ENCODE measurements at places on chromosomes 12 and 14.
A peak's percentile ranks its signal among the peaks of the same experiment; 100 is the strongest.

GRCh38 chr12:129378496-129378895 is 525.2 kb downstream of the GLT1D1 start:
- no peak for DNase-seq

DNA sequence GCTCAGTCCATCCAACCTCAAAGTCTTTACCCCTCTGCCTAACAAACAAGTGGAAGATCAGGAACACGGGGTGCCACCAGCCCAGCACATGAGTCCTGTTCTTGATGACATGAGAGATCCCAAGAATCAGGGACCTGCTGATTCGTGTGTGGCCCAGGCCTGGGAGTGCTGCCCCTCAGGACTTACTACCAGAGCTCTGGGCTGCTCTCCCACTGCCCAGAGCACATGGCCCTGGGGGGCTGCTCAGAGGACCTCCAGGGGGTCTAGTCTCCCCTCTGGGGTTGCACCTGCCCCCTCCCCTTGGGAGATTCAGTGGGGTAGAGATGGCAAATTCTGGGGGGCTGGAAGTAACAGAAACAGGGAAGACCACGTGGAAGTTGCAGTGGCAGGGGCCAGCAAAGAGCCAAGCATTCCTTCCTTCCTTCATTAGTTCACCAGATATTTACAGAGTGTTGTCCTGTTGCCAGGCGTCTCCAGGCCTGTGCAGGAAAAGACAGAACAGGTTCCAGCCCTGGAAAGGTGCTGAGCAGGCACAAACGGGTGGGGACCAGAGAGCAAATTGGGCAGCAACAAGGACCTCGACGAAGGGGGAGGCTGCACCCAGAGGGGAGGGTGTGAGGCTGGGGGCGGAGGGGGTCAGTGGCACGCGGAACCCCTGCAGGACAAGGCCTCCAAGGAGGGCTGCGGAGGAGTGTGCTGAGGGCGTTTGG is 45.1 kb upstream of the MEG3 start:
- no peak for DNase-seq

DNA sequence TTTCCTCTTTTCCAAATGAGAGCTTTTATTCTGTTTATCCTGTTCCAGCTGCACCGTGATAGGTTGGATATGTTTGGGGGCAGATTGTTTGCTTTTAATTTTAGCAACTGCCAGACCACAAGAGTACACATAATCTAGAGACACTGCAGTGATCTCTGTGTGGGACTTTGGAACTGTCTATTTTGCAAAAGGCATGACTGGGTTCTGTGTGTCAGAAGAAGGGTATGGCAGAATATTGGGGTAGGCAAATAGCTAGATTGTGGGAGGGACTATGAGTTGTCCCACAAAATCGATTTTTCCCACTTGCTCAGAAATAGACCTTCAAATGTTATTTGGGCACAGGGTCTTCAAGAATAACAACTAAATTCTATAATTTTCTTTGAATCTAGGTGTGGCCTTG is 275.9 kb upstream of the KITLG start:
- no peak for DNase-seq

- DNase-seq = peak; percentile 92
These were observed 79.3 kb downstream of the SSPN start for GRCh38 chr12:26274441-26275312.

DNA sequence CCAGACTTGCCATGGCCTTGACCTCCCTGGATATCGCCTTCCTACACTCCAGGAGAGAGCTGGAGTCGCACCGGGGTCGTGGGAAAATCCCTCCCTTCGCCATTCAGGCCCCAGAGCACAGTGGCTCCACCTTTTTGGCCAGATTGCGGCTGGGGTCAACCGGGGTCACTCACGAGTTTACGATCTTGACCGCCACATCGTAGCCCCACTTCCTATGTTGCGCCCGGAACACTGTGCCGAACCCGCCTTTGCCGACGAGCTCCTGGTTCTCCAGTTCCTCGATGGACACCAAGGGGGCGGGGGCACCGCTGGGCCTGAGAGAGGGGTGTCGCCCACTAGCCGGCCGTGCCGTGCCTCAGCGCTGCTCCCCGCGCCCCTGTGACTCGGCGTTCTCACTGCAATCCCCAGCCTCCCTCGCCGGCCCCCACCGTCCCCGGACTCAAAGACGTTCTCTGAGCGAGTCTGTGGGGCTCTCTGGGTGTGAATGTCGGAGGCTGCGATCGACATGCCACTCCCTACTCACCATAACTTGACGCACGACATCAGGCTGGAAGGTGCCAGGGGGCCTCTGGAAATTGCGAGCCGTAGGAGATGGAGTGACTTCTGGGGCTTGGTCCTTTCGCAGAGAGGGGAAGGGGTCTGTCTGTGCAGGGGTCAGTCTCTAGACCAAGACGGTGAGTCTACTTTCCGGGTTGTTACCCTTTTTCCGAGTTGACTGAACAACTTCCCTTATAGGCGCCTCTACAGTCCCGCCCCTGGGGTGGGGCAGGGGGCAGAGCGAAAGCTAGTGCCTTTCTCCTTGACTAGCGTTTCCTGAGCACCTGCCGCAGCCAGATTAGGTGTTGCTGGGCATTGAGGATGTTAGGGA is at the start of gene RIPK3:
Gene RIPK3 (minus strand): TSS at position 708 of the 868 bp plus-strand sequence. CDS start 165 bp downstream, at position 543.
- DNase-seq = peak; percentile 23

GRCh38 chr12:57939291-57939690 is 2.1 kb upstream of the ATP23 start:
- DNase-seq = no peak

DNA sequence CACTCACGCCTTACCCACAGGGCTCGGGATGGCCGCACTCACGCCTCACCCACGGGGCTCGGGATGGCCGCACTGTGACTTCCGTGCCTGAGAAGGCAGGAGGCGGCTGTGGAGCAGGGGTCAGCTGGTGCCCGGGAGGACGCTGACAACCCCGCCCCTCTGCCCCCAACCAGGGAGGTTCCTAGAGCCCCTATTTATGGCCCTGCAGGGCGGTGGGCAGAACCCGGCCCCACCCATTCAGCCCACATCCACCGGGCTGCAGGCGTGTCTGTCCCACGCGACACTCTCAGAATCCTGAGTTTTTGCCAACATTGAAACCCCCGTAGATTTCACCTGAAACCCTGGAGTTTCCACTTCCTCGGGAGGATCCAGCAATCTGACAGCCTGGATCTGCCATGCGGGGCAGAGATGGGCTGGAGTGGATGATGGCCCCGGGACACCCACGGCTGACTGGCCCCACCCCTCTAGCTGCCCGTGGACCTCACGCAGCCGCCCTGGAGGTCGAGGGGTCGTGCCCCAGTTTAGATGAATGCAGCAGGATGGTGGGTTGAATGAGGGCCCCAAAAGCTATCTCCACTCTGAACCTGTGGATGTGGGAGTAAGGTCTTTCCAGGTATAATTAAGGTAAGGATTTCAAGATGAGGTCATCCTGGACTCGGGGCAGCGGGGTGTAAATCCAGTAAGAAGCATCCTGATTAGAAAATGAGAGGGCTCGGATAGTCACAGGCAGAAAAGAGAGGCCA is 20.4 kb downstream of the GALNT9 start:
- DNase-seq = no peak

- no peak for DNase-seq
These were observed 35.9 kb upstream of the FOS start for GRCh38 chr14:75242546-75243273.

DNA sequence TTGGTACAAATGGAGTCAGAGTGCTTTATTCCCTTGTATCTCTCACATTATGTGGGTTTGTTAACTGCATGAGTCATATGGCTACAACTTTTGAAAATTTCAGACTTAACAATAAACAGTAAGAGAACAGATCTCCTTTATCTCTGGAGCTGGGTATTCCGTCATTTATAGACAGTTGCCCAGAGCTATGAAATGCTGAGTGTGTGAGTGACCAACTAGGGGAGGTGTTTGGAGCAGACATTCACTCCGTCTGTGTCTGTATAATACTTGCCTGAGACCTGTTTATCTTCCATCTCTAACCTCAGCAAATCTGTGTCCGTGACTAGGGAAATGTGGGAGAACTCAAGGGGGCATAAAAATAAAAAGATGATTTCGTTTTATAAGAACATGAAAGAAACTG is 279.9 kb upstream of the FAR2 start:
- DNase-seq = no peak

Measured in GDM1 (cell line).